ENCODE measurements at places on chromosomes 5 and 9. TPM values are rescaled to one million over a fixed set of nuclear protein-coding genes. Genes with fewer than 3 reads are reported as not detected.

Gene CATSPER3
- under 0.01 TPM for total RNA-seq

Gene TMC1
- total RNA-seq, result not detected

Gene SPATA31E1
- under 0.01 TPM for total RNA-seq

Gene PCDHGB5
- total RNA-seq, result 7.2 TPM

Gene FBP2
- 0.29 TPM for total RNA-seq

Gene IL33
- total RNA-seq, result 29.1 TPM

Gene GALT
- 19.0 TPM for total RNA-seq

Gene CRHBP
- not detected for total RNA-seq

Gene CTSL
- total RNA-seq, result 406 TPM

Gene MYOT
- not detected for total RNA-seq

Gene RBM22
- 30.0 TPM for total RNA-seq

Gene DYNC2I2
- total RNA-seq, result 112 TPM

Gene FOXD4L6
- not detected for total RNA-seq

Gene SPARC
- 1,842 TPM for total RNA-seq

Gene TAF11L5
- not detected for total RNA-seq

Gene IFNA4
- not detected for total RNA-seq

Gene C9orf43
- not detected for total RNA-seq

Gene PFN3
- not detected for total RNA-seq

Gene PCDHGB3
- 0.71 TPM for total RNA-seq

Gene PKD2L2
- not detected for total RNA-seq

All from myometrial cell (primary cell).